ENCODE measurements at places on chromosomes 3 and 15.

- no peak for DNase-seq
Observed at GRCh38 chr3:39147711-39148434, 5.5 kb downstream of the CSRNP1 start.

- DNase-seq = no peak
Observed at GRCh38 chr15:38406436-38406835, 47.5 kb upstream of the FAM98B start.

DNA sequence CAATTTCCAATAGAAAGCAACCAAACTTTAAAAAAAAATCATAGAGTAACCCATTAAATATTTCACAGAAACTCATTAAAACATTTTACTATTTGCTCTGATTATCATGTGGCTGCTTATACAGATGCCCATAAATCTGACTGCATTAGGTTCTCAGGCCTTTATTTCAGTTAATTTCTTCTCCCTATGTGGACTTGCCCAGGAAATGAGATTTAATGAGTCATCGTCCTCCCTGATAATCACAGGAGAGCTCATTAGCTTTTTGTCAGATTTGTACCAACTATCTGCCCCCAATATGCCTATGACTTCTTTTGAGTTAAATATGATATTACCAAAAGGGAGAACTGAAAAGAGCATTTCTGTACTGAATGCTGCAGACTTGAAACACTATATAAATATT lies 168.0 kb downstream of the FOXB1 start:
- DNase-seq = no peak

DNA sequence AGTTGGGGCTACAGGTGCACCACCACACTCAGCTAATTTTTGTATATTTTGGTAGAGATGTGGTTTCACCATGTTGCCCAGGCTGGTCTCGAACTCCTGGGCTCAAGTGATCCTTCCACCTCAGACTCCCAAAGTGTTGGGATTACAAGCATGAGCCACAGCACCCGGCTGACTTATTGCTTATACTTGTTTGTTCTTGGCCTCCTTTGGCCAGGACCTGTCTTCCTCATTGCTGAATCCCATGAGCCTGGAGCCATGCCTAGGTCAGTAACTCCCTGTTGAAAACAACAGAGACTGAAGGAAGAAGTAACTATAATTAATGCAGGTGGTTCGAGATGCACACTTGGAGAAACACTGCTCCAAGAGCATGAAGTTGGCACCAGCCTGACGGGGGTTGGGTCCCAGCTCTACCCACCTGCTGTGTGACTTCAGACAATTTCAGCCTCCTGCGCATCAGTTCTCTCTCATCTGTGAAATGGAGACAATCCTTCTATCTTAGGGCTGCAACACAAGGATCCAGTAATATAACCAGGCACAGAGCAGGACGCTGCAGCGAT lies 38.9 kb downstream of the CPN2 start:
- DNase-seq = no peak

- DNase-seq = no peak
Observed at GRCh38 chr3:188491276-188491687, 337.3 kb downstream of the LPP start.

GRCh38 chr3:142894493-142894892 lies 5.6 kb upstream of the PCOLCE2 start:
- DNase-seq = no peak

DNA sequence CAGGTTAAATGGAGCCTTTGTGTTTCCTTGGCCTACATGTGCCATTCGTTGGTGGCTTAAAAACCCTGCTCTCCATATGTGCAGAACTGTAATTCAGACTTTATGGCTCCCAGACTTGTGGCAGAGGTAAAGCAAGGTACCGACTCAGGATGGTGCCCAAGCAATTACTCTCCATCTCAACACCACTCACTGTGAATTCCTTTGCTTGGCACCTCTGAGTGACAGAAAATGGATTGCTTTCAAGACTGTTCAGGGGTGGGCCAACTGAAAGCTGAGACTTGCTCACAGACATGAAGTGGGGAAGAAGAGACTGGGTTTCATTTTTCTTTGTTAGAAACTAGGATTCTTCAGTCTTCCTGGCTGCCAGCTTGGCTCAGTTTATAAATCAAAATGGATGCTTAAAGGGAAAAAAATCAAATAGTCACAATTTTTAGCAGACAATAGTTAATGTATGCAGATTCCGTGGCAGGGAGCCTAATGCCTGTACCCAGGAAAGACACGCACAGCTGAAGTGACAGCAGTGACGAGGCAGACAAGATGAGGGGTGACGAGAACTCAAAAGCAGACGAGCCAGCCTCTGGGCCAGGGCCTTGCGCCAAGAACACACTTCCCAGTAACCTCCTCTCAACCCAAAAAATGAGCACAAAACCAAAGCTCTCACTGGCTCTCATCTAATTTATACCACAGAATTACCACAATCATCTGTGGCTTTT lies 207.9 kb upstream of the SLC2A2 start:
- no peak for DNase-seq

- no peak for DNase-seq
Observed at GRCh38 chr15:40091861-40092255, 16.8 kb downstream of the BMF start.

DNA sequence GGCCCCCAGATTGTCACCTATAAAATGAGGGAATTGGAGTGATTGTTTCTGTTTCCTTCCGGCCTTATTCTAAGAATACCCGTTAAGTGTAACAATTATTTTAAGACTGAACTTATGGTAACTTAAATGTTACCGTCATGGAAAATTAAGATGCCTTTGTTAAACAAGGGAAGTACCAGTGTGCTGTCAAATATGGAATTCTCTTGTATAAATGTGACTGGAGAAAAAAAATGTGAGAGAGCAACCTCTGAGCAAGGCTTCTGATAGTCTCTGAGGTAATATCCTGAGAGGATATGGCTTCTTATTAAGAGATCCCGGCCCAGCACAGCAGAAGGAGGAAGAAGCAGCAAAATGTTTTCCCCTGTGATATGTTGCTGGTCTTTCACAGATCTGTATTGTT lies 480.7 kb upstream of the ADAMTS9 start:
- no peak for DNase-seq

- no peak for DNase-seq
Observed at GRCh38 chr15:85770096-85771041, 24.4 kb downstream of the KLHL25 start.

- no peak for DNase-seq
Observed at GRCh38 chr15:45660231-45660979, 25.6 kb downstream of the SQOR start.

DNA sequence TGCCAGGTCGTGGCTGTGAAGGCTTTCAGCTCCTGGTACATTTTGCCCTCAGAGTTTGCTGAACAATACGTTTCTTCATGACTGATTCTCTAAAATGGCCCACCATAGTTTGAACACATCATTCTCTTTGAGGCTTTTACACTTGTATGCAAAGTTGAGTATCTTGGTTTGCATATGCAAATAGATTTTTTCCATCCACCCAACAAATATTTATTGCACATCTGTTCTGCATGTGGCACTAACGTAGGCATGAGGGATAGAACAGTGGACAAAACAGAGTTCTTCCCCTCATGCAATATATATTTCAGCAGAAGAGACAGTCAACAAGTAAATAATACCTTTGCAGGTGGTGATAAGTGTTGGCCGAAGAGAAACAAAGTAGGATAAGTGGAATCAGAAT lies 55.2 kb downstream of the KAT2B start:
- no peak for DNase-seq

DNA sequence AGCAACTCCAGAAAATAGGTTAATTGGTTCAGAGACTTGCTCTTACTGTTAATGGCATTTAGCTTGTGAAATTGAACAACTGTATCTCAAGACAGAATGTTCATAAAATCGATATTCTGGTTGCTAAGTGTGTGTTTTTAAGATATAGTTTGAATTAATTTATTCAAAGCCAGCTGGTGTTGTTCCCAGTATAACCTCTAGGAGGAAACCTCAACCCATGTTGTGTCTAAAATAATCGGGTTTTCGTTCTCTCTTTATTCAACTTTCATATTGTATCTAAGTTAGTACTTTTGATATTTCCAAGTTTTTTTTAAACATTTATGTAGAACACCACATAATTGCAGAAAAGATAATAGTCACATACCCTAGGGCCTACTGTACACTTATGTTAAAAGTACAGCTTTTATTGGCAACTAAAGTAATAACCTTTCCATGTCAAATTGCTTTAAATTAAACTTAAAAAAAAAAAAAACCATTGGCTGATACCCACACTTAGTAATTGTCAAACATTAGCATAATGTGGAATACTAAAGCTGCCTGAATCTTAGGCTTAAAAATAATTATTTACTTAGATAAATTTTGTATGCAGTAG lies 90.9 kb downstream of the SAMMSON start:
- no peak for DNase-seq

DNA sequence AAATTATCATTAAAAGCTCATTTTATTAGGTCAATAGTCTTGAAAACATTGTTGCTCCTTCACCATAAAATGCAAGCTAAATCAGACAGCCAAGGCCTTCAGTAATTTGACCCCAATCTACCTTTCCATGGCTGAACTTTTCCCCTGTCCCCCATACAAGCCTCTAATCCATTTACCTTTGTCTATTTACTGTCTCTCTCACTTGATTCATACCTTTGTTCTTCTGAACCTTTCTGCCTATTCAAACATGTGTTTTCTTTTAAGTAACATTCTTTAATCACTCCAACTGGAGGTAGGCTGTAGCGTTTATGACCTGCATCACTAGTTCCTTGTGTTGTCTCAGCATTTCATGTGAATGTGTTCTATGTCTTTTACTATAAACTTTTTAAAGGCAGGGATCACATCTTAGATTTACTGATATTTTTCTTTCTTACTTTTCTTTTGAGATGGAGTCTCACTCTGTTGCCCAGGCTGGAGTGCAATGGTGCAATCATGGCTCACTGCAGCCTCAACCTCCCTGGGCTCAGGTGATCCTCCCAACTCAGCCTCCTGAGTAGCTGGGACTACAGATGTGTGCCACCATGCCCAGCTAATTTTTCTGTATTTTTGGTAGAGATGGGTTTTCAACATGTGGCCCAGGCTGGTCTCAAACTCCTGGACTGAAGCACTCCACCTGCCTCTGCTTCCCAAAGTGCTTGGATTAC lies 5.2 kb upstream of the NANOGP8 start:
- DNase-seq = no peak

DNA sequence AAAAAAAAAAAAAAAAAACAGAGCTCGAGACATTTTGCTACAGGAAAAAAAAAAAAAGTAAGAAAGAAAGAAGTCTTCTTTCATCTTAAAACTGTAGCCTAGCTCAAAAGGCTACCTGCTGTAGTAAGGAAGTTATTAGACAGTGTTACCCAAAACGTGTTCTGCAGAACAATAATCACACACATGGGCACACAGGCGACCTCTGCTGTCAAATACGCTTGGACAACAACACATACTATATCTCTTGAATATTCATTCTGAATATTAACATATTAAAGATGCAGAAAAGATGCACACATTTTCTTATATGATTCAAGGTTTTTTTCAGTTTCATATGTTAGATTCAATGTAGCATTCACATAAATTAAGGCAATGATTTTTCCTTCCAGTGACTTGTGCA lies 215.8 kb downstream of the ROBO1 start:
- DNase-seq = no peak

DNA sequence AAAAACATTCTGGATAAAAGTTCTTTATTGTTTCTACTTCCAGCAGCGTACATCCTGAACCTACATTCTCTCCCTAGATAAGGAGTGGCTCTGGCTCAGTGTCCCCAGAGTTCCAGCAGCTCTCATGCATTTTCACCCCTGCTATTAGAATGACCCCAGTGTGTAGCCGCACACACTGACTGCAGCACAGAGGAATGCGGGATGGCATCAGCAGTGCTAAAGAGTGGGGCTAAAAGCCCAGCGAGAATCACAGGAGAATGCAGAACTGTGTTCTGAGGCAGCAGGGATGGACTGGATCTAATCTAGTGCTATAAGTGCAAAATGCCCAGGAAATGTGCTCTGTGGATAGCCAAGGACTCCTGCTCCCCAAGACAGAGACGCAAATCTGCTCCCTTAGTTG lies 66.4 kb upstream of the TJP1 start:
- no peak for DNase-seq

DNA sequence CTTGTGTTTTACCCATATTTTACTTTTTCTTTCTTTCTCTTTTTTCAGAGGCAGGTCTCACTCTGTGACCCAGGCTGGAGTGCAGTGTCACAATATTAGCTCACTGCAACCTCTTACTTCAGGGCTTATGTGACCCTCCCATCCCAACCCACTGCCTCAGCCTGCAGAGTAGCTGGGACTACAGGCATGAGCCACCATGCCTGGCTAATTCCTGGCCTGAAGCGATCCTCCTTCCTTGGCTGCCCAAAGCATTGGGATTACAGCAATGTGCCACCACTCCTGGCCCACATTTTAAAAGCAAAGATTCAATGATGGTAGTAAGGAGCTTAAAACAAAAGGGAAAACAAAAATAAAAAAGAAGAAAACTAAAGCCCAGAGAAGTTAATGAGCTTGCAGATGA lies 11.1 kb upstream of the CDV3 start:
- DNase-seq = no peak

DNA sequence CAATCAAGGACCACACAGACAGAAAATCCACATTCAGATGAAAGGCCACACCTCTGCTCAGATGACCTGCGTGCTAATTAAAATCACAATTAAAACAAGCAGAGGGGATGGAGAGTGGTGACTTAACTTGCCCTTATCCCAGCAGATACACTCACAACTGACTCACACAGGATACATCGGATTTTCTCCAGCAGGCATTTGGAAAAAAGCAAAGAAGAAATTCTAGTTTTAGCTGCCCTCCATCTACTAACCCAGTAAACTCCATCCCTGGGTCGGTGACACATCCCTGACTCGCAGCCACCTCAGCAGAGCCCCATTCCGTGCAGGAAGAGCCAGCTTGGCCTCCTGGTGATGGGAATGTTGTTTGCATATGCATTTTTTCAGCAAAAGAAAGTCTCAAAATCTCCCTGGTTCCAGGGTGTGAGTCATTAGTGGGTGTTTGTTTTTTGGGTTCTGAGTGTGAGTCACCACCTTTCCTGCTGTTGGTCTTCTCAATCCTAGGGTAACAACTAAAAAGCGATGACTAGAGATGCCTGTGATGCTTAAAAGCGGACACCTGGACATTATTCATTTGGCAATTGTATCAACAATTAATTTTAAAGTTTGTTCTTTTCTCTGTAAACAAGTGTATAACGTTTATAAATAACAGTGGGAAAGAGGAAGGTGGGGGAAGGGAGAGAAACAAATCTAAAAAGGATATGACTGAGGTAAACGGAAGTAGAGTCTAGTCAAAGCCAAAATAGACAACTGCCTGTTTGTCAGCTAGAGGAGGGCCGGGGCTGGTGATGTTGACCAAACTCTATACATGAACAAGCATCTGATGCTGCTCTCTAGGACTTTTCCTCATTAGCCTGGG lies 49.8 kb upstream of the SLC4A7 start:
- DNase-seq = no peak

- no peak for DNase-seq
Observed at GRCh38 chr3:162879021-162879562, 1382.5 kb downstream of the OTOL1 start.

- DNase-seq = no peak
Observed at GRCh38 chr15:85382942-85383341, 2.5 kb downstream of the AKAP13 start.

- DNase-seq = no peak
Observed at GRCh38 chr3:128919988-128920387, 40.6 kb downstream of the ACAD9 start.
